ENCODE measurements at places on chromosomes 13 and 19. TPM values are rescaled to one million over a fixed set of nuclear protein-coding genes. Genes with fewer than 3 reads are reported as not detected.

- no peak for DNase-seq
These were observed 10.6 kb upstream of the HAUS5 start for GRCh38 chr19:35601971-35602370.

DNA sequence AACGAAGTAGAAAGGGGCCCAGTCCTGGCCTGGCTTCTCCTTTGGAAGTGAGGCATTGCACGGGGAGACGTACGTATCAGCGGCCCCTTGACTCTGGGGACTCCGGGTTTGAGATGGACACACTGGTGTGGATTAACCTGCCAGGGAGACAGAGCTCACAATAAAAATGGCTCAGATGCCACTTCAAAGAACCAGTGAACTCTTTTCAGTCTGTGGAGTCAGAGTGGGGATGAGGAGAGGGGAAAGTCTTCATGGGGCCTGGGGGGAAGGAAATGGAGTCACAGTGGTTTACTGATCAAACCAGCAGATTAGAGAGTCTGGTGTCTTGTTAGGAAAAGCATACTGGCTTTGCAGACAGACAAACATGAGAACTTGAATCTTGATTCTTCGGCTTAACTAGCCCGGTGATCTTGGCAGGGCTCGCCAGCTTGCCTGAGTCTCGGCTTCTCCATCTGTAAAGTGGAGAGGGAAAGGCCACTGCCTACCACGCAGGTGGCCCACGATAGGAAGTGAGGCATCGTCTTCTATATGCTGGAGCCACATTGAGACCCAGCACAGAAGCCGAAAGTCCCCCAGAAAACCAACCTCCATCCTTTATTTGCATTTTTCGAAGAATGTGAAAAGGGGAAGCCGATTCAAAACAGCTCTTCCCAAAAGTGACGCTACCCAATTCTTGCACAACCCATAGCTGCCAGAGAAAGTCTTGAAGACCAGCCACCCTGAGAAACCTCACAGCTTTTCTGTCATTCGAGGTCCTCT lies at the start of gene FFAR1:
TSS of gene FFAR1 (plus strand) at position 732 of the 759 bp plus-strand sequence. CDS start 3,650 bp downstream, outside the sequence.
- DNase-seq = no peak

GRCh38 chr13:109191413-109191812 lies 562.0 kb downstream of the MYO16 start:
- DNase-seq = no peak

DNA sequence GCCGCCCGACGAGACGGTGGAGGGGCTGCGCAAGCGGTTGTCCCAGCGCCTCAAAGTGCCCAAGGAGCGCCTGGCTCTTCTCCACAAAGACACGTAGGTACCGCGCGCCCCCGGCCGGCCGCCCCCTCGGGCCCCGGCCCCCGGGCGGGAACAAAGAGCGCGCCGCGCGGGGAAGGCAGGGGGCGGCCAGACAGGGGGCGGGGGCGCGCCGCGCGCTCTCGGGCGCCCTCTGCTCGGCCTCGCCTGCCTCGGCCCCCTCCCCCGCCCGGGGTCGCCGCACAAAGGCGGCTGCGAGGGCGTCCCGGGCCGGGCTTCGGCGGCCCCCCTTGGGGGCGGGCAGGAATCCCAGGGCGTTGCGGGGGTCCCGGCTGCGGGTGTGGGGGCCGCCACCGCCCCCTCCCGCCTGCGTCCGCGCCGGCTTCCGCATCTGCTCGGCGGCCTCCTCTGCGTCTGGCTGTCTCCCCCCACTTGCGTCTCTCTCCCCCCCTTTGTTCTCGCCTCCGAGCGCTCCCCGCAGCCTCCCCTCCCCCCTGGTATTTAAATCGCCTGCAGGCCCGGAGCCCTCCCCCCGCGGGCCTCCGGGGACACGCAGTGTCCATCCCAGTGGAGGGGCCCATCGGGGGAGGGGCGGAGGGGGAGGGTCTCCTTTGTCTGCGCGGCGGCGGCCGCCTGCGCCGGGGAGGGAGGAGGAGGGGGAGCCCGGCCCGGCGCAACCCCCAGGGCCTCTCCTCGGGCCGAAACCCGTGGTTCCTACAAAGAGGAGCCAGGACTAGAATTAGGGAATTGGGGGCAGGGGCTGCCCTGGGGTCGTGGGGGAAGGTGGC lies 2.3 kb downstream of the MIDN start:
- DNase-seq = peak; percentile 65

- DNase-seq = no peak
These were observed 4.3 kb downstream of the BBC3 start for GRCh38 chr19:47226426-47227351.

- no peak for DNase-seq
These were observed 5.5 kb downstream of the DMRTC2 start for GRCh38 chr19:41850381-41850780.

Gene PSG5
- not detected for total RNA-seq

GRCh38 chr13:113854238-113855011 lies 9.5 kb downstream of the GAS6 start:
- no peak for DNase-seq

GRCh38 chr13:97278435-97279411 lies 56.6 kb downstream of the MBNL2 start:
- no peak for DNase-seq

Gene ZNF28
- total RNA-seq = 22.2 TPM

- no peak for DNase-seq
These were observed 14.3 kb upstream of the FAM124A start for GRCh38 chr13:51207881-51208280.

DNA sequence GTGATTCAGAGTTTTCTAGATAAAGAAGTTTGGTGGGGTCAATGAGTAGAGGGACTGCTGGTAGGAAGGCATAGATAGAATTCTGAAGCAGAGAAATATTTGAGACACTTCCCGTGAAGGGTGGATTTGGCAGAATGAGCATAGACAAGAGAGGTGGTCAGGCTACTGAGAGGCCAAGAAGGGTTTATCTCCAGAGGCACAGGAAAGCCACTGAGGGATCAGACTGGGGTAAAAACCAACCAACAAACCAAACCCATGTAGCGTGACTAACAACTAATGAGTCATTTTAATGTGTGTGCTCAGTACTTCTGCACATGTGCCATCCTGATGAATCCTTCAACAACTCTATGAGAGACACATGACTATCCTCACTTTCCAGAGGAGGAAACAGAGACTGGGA lies 60.0 kb upstream of the SERP2 start:
- no peak for DNase-seq

DNA sequence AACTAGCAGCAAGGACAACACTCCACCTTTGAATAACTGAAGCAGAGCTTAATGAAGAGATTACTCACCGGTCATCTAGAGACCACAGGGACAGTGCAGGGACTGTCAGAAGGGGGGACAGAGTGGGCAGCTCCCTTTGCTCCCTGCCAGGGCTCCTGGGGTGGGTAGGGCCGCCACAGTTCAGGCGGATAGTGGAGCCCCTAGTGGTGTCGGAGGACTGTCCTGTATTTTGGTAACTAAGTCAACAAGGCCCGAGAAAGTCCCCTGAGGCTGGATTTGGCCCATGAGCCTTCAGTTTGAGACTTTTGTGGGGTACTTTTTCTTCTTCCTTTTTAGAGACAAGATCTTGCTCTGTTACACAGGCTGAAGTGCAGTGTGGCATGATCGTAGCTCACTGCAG lies 44.6 kb downstream of the GJA3 start:
- no peak for DNase-seq

- no peak for DNase-seq
These were observed 457.6 kb upstream of the GPC6 start for GRCh38 chr13:92769046-92769445.

GRCh38 chr19:3276341-3276799 lies 51.9 kb downstream of the CELF5 start:
- no peak for DNase-seq

Gene FCAR
- total RNA-seq = not detected

GRCh38 chr13:62767473-62767872 lies 1351.8 kb upstream of the PCDH20 start:
- DNase-seq = no peak

GRCh38 chr13:25977671-25978070 lies 74.1 kb downstream of the SHISA2 start:
- no peak for DNase-seq

GRCh38 chr13:75908141-75908540 lies 272.0 kb downstream of the LMO7 start:
- DNase-seq = no peak

Gene C19orf53
- 79.1 TPM for total RNA-seq

Gene SIAH3
- 0.51 TPM for total RNA-seq

DNA sequence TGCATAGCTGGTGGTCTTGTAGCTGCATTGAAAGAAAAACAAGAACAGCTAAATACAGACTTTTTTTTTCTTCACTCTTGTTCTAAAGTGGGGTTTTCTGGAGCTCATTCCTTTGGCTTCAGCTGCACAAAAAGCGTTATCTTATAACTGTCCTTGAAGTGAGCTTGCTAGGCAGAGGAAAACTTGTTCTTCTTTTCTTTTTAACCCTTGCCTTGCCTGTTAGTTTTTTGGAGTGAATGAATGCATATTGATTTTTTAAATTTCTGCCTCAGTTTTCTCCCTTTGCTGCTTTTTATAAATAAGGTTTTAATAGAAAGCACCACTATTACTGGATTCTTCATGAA lies 1.5 kb downstream of the ZNF765 start:
- DNase-seq = no peak

DNA sequence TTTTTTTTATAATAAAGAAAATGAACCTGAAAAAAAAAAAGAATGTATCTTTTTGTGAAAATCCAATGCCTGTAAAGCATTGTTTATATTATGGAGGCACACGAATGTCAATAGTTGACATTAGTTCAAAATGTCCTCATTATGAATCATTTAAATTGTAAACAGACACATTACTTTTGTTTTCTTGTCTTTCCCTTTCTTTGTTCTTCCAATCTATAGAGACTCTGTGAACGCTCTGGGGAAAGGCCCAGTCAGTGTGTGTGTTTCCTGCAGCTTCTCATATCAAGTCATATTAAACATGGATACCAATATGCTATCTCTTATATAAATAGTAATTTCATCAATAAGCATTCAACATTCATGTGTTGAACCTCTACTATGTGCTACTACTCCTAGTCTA lies 193.1 kb downstream of the KCTD12 start:
- DNase-seq = no peak

GRCh38 chr13:86445206-86445605 lies 646.0 kb upstream of the SLITRK6 start:
- no peak for DNase-seq

Data from mesothelial cell of epicardium (in vitro differentiated cells).